SHP77 treated with DMSO at 0.1 percent for 48 hours (cell line): ENCODE measurements at places on chromosomes 2 and 18.

DNA sequence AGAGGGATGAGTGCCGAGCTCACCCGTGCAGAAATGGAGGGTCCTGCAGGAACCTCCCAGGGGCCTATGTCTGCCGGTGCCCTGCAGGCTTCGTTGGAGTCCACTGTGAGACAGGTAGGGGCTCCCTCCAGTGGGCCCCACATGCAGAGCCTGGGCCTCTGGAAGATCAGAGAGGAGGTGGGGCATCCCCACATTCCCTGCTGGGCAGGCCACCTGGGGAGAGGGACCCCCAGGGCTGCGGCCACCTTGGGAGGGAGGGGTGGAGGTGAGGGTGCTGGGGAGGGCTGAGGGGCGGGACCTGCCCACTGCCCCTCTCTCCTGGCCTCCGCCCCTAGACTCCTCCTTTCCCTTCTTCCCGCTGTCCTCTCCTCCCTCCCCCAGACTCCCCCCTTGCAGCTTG lies 38.5 kb downstream of the MTERF4 start:
- no peak for DNase-seq

- DNase-seq, result no peak
These were observed 105.3 kb downstream of the TSN start for GRCh38 chr2:121860758-121861227.

DNA sequence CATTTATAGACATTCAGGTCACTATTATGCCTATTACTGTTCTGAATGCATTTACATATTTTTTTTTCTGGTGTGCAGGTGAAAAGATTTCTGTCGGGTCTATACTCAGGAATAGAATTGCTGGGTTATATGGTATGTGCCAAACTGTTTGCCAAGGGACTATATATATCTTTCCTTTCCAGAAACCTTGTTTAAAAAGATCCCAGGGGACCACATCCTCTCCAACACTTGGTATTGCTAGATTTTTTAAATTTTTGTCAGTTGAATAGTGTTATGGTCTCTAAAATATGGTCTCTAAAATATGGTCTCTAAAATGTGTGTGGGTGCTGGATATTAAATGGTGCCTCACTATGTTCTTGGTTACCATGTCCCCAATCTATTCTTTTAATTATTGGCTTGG lies 131.3 kb downstream of the INSIG2 start:
- no peak for DNase-seq

- no peak for DNase-seq
These were observed 34.8 kb upstream of the ITGAV start for GRCh38 chr2:186554850-186555671.

GRCh38 chr2:27408601-27409320 lies 630 bp downstream of the PPM1G start:
- no peak for DNase-seq

DNA sequence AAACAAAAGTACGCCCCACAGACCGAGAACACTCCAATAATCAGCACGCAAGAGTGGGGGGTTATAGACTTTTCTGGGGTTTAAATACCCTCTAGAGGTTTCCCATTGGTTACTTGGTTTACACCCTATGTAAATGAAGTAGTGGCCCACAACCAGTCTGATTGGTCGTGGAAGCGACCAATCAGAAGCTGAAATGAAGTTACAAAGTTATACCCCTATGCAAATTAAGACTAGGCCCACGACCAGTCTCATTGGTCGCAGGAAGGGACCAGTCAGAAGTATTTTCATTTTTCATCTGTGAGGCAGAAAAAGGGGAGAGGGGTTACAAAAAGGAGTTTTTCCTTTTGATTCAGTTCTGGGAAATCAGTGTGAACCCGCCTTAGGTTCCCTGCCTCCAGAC lies 55.3 kb upstream of the YWHAQ start:
- DNase-seq, result no peak

GRCh38 chr18:33369711-33370449 lies 70.6 kb downstream of the CCDC178 start:
- peak; percentile 59 for DNase-seq

GRCh38 chr2:10124538-10125045 lies 2.1 kb downstream of the RRM2 start:
- peak; percentile 34 for DNase-seq

- no peak for DNase-seq
These were observed 294.3 kb downstream of the PTGR3 start for GRCh38 chr18:74914648-74915047.

DNA sequence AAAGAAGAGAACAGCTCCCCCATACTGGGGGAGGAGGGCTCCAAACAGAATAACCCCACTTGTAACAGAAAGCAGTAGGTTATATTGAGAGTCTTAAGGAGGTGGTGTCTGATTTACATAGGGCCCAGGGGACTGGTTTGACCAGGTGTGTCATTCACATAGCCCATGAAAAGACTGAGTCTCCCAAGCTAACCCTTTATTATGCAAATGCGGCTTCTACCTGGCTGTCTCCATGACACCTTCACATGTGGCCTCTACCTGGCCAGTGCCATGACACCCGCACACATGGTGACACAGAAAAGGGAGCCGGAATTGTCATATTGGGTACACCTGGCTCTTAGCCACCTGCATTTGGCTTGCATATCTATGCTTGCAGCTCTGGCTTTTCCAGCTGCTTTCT lies 1057.2 kb upstream of the PIK3C3 start:
- DNase-seq, result no peak

GRCh38 chr2:240872317-240873097 lies 3.9 kb downstream of the AGXT start:
- no peak for DNase-seq

DNA sequence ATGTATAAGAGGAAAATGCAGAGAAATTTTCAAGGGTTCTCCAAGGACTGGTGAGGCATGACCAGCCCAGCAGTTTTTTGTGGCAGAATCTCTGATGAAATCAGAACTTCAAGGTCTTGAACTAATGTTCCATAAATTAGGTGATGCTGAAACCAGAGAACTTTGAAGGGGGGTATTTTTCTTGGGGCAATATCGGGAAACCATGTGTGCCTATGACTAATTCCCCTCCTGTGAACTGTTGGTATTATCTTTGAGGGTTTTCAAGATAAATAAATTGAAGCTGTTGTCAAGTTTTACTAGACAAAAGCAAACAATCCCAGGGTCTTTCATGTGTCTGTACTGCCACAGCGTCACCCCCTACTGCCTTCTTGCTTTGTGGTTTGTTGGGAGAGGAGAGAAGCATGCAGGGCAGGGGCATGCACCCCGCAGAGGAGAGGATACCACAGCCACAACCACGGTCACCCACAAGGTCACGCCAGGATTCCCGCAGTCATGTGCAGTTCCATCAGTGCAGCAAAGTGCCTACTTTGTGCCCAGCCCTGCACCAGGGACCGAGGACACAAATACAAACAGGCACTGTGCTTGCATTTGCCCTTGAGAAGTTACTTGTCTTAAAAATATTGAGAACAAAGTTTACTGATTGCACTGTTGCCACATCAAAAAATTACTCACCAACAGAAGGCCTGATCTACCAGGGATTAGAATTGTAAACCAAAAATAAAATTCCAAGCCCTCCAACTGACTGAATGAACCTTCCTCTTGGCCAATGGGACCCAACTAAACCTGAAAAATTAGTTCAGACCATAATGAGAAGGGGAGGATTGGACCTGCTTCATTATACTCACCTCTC lies 413.3 kb upstream of the TRIB2 start:
- no peak for DNase-seq

- DNase-seq, result no peak
These were observed 71.4 kb downstream of the EPHA4 start for GRCh38 chr2:221500501-221501209.

DNA sequence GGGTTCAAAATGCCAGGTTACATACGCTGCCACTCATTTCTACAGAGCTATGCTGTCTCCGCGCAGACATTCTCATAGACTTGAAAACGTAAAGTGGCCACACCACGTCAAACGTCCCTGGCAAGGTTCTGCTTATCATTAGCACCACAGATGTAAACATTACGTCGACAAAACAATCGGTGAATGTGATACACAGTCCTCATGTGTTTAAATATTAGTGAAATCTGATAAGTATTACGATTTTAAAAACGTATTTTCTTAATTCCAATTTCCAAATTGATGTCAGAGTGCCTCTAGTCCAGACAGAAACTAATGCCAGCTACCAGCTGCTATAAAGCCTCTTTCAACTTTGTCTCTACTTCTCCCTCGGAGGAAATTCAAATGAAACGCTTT lies 1.2 kb downstream of the STK17B start:
- peak; percentile 40 for DNase-seq

DNA sequence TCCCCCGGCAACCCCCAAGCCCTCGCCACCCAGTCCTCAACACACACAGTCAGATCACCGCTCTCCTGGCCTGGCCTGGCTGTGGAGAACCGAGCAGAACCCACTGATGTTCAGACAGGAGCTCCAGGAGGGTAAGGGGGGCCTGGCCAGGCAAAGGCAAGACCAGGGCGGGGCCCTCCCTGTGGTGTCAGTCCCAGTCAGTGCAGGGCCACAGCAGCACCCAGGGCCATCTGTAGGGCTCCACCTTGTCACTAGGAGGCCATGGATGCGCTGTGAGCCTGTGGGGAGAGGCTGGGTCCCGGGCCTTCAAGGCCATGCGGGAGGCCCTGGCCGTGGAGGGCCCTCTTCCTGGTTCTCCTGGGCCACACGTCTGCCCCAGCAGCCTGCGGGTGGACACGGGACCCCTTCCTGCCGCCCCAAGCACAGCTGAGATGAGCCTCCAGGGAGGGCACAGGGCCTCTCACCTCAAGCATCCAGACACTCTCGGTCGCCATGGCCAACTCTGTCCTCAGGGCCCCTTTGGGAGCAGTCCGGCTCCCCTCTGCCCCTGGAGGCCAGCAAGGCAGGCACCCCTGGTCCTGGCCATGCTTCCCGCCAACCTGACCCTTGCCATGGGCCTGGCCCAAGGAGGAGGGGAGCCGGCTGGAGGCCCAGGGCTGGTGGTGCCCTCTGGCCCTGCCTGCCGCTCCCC lies 2.0 kb downstream of the ANO7 start:
- no peak for DNase-seq

GRCh38 chr18:60684843-60685513 lies 312.4 kb upstream of the MC4R start:
- peak; percentile 12 for DNase-seq

DNA sequence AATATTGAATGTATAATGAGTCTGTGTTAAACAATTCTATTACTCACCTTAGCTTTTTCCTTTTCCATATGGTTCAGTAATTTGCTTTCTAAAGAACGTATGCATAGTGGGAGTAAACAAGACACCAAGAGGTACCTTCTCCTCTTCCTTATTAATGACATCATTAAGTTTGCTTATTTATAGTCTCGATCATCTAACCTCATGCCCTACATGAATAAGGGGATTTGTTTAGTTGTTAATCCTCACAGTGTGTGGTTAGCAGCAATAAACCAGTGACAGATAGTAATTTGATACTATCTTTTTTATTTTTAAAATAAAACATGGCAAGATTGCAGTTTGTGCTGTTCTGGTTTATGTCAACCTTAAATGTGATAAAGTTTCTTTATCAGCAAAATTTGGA lies 69.7 kb downstream of the COBLL1 start:
- DNase-seq, result no peak

DNA sequence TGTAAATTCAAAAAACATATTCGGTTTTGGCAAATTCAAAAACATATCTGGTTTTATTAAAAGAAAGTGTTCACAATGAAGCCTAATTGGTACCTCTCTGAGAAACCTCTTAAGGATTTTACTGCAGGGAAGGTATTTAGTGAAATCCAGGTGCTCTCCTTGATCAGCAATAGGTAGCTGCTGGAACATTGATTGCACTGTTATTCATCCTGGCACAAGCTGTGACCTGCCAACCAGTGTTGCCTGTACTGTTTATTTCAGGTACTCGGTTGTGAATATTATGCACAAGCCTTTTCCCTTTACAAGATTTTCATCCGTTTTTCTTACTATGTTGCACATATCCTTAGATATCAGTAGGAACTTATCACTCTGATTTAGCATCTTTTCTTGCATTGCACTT lies 155.8 kb upstream of the ZEB2 start:
- no peak for DNase-seq

GRCh38 chr2:88638743-88639142 lies 11.5 kb upstream of the EIF2AK3 start:
- no peak for DNase-seq

- no peak for DNase-seq
These were observed 4.6 kb downstream of the SNED1 start for GRCh38 chr2:241003047-241003360.

DNA sequence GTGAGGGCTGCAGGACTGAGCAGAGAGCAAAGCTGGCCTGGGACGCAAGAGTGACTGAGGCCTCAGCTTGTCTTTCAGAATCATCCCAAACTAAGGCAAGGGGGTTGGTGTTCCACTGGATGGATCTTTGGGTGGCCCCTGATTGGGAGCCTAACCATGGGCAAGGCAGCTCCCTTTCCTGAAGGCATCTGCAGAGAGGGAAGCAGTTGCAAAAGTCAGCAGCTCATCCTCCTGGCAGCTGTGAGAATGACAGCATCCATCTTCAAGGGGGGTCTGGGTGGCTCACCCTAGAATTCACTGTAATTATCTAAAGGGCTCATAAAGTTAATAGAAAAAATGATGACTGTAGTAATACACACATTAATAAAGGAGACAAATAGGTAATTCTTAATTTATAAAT lies 46.5 kb upstream of the RAB31 start:
- no peak for DNase-seq

DNA sequence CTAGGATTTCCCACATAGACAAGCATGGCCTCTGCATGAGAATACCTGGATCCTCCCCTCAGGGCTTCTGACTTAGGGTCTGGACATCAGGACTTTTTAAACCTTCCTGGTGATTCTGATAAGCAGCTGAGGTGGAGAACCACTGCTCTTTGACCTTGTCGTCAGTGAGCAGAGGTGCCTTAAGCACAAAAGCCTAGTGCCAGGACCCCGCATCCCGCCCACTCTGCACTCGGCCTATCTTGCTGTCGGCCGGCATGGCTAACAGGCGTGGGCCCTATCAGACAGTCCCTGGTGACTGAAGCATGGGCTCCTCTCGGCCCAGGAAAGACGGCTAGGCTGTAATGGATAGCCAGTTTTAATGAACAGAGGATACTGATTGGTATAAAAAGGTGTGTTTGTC lies 6.2 kb downstream of the ANKRD23 start:
- DNase-seq, result no peak
